Sigmoid colon (tissue), 7 donors: ENCODE measurements at places on chromosomes 3 and 15. TPM values are rescaled to one million over a fixed set of nuclear protein-coding genes. Genes with fewer than 3 reads are reported as not detected.

DNA sequence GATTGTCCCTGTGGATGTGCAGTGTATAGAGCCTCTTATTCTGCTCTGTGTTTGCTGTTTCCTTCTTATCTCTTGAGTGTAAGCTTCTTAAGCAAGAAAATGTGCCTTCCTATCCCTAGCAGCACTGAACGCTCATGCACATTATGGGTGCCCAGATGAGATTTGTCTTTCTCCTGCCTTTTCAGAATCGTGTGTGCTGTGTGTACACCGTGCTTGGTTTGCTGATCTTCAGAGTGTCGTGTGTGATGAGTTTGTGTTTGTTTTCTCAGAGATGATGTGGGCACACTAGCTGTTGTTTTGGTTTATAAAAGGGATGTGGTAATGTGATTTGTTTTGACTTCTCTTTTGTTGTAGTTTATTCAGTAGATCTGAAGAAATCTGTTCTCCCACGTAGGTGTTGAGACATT lies 19.7 kb downstream of the GPR171 start:
- no peak overlapping the region for H3K27ac ChIP-seq
- no peaks in the 10 kb centered on the region for H3K4me1 ChIP-seq
- H3K4me3 ChIP-seq: no peak overlapping the region
- no peak for DNase-seq
- H3K36me3 ChIP-seq: no peaks in the 10 kb centered on the region

- H3K27ac ChIP-seq: no peak overlapping the region
- no peaks in the 10 kb centered on the region for H3K36me3 ChIP-seq
- no peak for DNase-seq
- H3K4me3 ChIP-seq: no peak overlapping the region
- no peaks in the 10 kb centered on the region for H3K27me3 ChIP-seq
Observed at GRCh38 chr3:142319094-142319493, 93.7 kb upstream of the GK5 start.

DNA sequence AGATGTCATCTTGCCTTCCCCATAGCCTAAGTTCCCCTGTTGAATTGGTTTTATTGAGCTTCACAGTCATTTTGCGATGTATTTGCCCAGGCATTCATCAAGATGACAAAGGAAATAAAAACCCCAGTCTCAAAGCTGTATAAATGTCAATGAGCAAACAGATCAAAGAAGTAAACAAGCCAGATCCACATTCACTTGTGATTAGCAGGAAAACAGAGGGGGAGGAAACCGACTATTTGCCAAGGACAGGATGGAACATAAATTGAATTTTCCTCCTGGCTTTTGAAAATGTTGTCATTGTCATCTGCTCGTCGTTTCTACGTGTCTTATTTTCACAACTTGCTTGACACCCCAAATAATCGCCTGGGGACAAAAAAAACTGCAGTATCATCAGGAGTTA lies 83.5 kb downstream of the SV2B start:
- no peaks in the 10 kb centered on the region for H3K4me1 ChIP-seq
- no peaks in the 10 kb centered on the region for H3K27me3 ChIP-seq
- no peak overlapping the region for H3K27ac ChIP-seq

DNA sequence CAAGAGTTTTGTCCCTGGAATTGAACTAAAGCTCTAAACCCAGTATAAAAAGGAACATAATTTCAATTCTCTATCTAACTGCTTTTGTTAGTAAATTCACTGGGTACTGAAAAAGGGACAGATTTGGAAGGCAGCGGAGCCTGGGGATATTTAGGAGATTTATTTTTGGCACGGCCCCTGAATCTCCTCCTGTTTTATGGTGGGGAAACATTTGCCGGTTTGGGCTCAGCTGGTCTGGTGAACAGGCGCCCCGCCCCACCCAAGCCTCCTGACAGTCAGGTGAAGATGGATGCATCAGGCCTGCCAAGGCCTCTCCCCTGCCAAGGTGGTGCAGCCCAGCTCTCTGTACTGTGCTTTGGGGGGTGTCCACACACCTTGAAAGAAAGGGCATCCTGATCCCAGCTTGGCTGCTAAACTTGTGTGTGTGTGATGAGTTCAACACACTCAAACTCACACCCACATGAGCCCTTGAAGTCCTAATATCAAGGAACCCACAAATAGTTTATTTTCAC lies 46.3 kb downstream of the EBLN2 start:
- no peak overlapping the region for H3K27ac ChIP-seq
- H3K27me3 ChIP-seq: no peaks in the 10 kb centered on the region
- no peaks in the 10 kb centered on the region for H3K4me1 ChIP-seq
- DNase-seq: no peak
- no peak overlapping the region for H3K4me3 ChIP-seq

- H3K4me3 ChIP-seq: no peak overlapping the region
- H3K27ac ChIP-seq: no peak overlapping the region
- no peaks in the 10 kb centered on the region for H3K36me3 ChIP-seq
- H3K4me1 ChIP-seq: no peaks in the 10 kb centered on the region
Observed at GRCh38 chr15:91291673-91292072, 191.6 kb downstream of the SV2B start.

DNA sequence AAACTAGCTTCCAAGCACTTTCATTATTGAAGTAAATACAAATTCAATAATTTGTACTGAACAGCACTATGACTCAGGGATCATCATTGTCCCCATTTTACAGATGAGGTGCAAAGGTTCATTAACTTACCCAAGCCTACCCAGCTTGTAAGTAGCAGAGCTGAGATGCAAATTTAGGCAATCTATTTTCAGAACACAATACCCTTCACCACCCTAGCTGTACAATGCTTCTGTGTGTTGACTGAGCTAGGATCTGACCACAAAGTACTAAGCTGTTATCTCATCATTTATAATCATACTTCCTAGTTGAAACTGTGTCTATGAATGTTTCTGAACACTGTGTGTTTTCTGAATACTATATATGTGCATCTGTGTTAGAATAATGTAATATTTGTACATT lies 3.2 kb upstream of the ILDR1 start:
- H3K27ac ChIP-seq: no peak overlapping the region
- no peak overlapping the region for H3K4me3 ChIP-seq
- H3K27me3 ChIP-seq: no peaks in the 10 kb centered on the region
- DNase-seq: no peak
- no peaks in the 10 kb centered on the region for H3K36me3 ChIP-seq

DNA sequence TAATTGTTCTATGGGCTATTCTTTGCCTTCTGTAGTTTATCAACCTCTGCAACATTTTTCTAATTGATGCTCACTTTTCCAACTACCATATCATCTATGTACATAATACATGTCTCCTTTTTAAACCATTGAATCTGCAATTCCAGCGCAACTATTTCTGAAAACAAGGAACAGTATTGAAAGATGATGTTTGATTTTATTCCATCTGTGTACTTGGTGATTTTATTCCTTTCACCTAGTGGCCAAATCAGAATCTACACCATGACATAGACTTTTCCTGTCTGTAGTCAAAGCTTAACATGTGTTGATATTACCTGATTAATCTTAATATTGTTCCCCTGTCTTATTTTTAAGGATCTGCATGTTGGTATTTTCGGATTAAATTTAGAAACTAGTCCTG lies 13.0 kb downstream of the NKTR start:
- no peaks in the 10 kb centered on the region for H3K27me3 ChIP-seq
- H3K4me1 ChIP-seq: no peaks in the 10 kb centered on the region
- no peaks in the 10 kb centered on the region for H3K36me3 ChIP-seq

GRCh38 chr3:73710340-73710739 lies 85.6 kb upstream of the PDZRN3 start:
- DNase-seq: no peak
- H3K4me1 ChIP-seq: no peaks in the 10 kb centered on the region
- H3K4me3 ChIP-seq: no peak overlapping the region
- H3K27ac ChIP-seq: no peak overlapping the region

DNA sequence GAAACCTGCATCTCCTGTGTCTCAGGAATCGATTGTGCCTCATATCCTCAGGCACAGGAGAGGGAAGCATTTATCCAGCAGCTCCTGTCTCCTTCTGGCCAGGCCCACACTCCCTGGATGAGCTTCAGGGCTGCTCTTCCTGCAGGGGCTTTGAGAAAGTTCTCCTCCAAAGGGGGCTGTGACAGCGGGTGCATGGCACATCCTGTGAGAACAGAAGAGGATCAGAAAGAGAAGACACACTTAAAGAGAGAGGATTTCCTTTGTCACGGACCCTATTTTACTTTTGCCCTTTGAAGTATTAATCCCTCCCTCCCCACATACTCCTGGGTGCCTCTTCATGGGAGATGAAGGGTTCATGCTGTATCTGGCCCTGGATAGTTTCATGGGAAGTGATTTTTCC lies 46.0 kb downstream of the MFSD1 start:
- DNase-seq: no peak
- H3K27ac ChIP-seq: no peak overlapping the region
- H3K36me3 ChIP-seq: no peaks in the 10 kb centered on the region
- no peaks in the 10 kb centered on the region for H3K27me3 ChIP-seq

- H3K4me1 ChIP-seq: no peaks in the 10 kb centered on the region
- H3K27ac ChIP-seq: no peak overlapping the region
- no peak overlapping the region for H3K4me3 ChIP-seq
- no peaks in the 10 kb centered on the region for H3K36me3 ChIP-seq
- DNase-seq: no peak
Observed at GRCh38 chr15:26028086-26028740, 165.1 kb upstream of the ATP10A start.

GRCh38 chr3:170792471-170792870 lies 77.5 kb downstream of the RPL22L1 start:
- H3K27me3 ChIP-seq: no peaks in the 10 kb centered on the region
- H3K4me1 ChIP-seq: no peaks in the 10 kb centered on the region

DNA sequence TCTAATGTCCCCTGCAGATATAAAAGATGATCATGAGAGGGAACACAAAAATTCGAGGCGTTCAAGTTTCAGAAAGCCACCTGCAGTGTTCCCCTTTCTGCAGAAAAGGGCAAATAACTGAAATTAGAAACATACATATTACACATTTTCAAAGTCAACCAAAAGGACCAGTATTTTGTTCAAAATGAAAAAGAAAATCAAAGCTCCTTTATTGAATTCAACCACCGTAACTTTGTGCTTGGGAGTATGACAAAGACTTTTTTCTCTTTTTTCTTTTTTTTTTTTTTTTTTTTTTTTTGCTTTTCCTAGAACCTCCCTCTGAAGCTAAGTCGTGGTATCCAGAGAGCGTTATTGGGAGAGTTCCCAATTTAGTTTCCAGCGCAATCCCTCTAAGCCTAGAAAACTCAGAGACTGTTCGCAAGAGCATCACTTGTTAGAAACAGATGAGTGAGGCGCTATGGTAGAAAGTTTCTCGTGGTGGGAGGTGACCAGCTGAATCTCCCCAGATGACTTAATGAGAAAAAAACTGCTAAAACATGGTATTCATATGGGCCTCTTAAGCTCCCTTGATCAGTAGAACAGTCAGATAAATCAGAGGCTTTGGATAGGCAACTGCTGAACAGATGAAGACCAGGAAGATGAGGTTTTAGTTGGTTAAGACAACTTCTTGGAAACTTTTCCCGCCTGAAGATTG lies 77.4 kb downstream of the MB21D2 start:
- H3K27me3 ChIP-seq: no peaks in the 10 kb centered on the region
- H3K36me3 ChIP-seq: no peaks in the 10 kb centered on the region
- H3K4me1 ChIP-seq: peaks cover 16% of the 10 kb centered on the region
- no peak overlapping the region for H3K4me3 ChIP-seq
- no peak for DNase-seq

- H3K36me3 ChIP-seq: no peaks in the 10 kb centered on the region
- H3K27ac ChIP-seq: no peak overlapping the region
- H3K4me1 ChIP-seq: peaks cover 10% of the 10 kb centered on the region
- DNase-seq: no peak
- H3K4me3 ChIP-seq: no peak overlapping the region
Observed at GRCh38 chr3:106420628-106421027, 551.8 kb upstream of the CBLB start.

DNA sequence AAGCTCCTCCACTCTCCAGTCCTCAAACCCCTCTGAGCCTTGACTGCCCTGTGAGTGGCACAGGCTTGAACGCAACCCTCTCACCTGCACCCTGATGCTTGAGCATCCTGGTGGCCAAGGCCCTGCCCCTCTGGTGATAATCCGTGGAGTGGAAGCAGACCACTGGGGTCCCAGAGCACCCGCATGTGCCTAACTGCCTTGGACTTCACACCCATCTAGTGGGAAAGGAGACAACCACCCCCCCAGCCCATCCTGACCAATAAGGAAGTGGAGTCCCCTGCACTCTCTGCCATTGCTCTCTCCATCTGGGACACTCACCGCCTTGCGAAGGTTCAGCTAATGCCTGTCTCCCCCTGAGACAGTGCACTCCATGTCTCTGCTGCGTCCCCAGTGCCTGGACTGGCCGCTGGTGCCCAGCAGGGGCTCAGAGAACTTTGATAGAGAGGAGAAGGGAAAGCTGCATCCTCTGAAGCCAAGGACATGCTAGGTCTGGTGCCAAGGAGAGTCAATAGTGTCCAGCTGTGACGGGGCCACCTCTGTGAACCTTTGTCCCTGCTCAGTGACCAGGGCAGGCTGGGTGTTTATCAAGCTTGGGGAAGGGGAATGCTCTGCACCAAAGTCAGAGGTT lies 3.4 kb downstream of the KLF15 start:
- no peaks in the 10 kb centered on the region for H3K27me3 ChIP-seq
- H3K4me3 ChIP-seq: no peak overlapping the region
- peak; percentile 66 for DNase-seq
- H3K36me3 ChIP-seq: peaks cover 7% of the 10 kb centered on the region
- peak overlapping the region; percentile 91 for H3K27ac ChIP-seq

GRCh38 chr3:108100906-108101660 lies 10.3 kb upstream of the CD47 start:
- DNase-seq: no peak
- no peaks in the 10 kb centered on the region for H3K27me3 ChIP-seq
- no peak overlapping the region for H3K27ac ChIP-seq

- H3K36me3 ChIP-seq: no peaks in the 10 kb centered on the region
- no peaks in the 10 kb centered on the region for H3K27me3 ChIP-seq
- peak; percentile 83 for DNase-seq
- H3K27ac ChIP-seq: peak within 1 kb of the TSS; percentile 82
- H3K4me3 ChIP-seq: peak within 1 kb of the TSS; percentile 48
Observed at GRCh38 chr15:78264304-78265136, at the start of gene DNAJA4. Gene DNAJA4, plus strand, starts transcription at chr15:78264562. Its CDS starts 202 bp downstream, at chr15:78264764.

The CLDN11 gene
- 4.6 TPM for total RNA-seq

The RPS27L gene
- 91.7 TPM for total RNA-seq

The GABRR3 gene
- total RNA-seq: not detected

The POLQ gene
- total RNA-seq: 0.55 TPM

The CACNA2D3 gene
- 7.2 TPM for total RNA-seq

The APH1B gene
- 7.9 TPM for total RNA-seq

The GPR156 gene
- total RNA-seq: 1.1 TPM

The ANKDD1A gene
- 8.6 TPM for total RNA-seq

The TEX9 gene
- total RNA-seq: 5.7 TPM
